Urinary bladder (tissue), 4 donors: ENCODE measurements at places on chromosomes 3 and 15.

DNA sequence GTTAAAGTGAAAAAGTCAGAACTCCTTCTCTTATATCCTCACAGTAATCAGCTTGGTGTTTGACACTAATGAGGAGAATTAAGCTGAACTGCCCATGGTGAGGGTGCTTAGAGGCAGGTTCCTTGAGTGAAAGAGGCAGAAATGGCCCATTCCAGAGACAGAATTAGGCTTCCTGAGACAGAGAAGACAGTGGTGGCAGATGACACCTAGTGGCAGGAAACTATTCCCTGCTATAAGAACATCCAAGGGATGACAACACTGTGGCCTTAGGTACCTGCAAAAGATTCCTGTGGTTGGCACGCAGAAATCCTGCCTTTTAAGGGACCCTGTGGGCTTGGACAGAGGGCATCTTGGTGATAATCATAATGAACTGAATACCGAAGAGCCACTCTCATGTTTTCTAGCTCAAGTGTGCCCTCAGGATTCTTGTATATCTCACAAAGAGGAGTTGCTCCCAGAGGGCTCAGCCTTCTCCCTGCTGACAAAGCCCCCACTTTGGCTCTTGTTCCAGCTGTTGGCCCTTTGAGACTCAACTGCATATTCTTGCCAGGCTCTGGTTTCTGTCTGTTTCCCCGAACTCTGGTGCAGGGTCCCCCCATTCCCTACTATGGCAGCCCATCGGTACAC lies 56.0 kb downstream of the KBTBD12 start:
- DNase-seq: no peak

GRCh38 chr15:41079717-41080116 lies 36.4 kb downstream of the INO80 start:
- no peak for DNase-seq

DNA sequence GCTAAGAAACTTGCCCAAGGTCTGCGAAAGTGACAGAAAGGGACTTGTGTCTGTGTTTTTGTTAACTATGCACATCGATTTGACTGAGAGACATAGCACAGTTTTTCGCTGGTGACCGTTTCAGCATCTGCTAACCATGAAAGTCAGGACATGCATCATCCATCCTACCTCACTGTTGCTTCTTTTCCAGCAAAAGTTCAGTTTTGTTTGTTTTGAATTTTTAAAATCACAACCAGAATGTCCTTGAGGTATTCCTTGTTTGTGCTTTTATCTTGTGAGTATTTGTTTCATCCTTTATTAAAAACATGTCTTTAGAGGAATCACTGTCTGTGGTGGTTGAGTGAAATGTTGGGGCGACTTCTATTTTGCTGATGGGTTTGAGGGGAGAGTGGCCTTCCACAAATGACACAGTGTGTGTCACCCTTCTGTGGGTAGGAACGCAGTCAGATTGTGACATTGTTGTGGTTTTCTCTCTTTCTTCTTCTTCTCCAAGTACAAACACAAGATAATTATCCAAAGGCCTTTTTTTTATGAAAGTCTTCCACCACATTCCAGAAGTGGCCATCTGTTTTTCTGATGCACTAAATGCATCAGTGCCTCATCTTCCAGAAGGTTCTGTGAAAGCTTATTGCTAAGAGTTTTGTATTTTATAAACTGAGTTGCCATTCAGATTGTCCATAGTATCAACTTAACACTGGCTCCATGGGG lies 214.4 kb upstream of the NR2E3 start:
- no peak for DNase-seq

GRCh38 chr15:73295630-73296286 lies 73.0 kb downstream of the HCN4 start:
- DNase-seq: no peak

- DNase-seq: no peak
Measured at GRCh38 chr3:31980530-31981205, 394 bp downstream of the OSBPL10 start.

- no peak for DNase-seq
Measured at GRCh38 chr3:15657016-15657415, 55.5 kb downstream of the BTD start.

DNA sequence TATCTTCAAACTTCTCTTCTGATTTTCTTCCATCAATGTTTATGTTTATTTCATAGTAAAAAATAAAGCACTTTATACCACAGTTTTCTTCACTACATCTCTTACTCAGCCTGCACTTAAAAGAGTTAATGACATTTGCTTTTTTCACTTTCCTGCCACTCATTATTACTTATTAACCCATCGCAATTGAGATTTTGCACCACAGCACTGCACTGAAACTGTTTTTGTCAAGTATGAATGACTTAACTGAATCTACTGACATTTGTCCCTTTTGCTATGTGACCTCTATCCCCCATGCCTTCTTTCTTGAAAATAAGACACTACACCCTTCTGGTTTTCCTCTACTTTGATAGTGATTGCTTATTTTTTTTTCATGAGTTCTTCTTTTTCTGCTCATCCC lies 739.7 kb upstream of the DPPA4 start:
- no peak for DNase-seq

GRCh38 chr15:48298914-48299313 lies 32.3 kb upstream of the DUT start:
- no peak for DNase-seq

DNA sequence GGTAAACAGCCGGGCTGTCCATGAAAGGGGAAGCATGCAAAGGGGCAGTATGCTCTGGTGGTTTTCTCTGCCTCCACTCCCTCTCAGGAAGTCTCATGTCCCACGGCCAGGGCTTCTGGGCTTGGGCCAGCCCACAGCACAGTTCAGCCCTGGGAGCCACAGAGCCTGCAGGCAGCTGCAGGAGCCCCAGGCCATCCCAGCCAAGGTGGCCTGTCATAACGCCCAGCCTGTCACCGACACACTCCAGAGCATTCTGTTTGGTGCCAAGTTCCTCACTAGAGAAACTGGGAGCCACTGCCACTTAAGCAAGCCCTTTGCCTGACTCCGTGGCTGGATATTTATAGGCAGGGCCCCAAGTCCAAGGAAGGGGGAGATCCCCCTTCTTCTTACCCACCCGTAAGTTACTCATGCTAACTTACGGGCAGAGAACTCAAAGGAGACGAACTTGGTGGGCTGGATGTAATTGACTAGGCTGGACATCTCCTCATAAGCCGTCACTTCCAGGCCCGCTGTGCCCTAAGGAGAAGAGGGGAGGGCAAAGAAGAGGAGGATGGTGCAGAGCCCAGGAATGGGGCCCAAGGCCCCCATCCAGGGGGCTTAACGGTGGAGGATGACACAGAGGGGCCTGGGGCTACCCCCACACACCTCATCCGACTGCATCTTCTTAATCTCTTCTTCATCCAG lies 11.7 kb downstream of the PLCB2 start:
- DNase-seq: no peak

- no peak for DNase-seq
Measured at GRCh38 chr15:39784638-39785037, 2.0 kb upstream of the FSIP1 start.

- DNase-seq: no peak
Measured at GRCh38 chr3:152785051-152785450, 49.9 kb upstream of the P2RY1 start.

DNA sequence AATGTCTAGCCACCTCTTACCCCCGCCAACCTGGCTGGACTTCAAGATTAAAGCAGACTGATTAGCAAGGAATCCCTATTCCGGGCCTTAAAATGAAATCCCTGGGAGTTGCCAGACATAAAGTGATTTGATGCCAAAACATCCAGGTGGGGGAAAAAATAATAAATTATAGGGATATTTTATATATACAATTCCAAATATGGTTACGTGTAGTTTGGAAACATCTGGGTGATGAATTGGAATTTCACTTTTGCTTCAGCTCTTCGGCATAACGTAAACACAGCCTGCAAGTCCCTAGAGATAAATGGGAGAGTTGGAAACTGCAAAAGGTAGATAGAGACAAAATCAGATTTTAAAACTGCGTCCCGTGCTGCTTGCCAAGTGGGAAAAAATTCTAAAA lies 545.5 kb upstream of the MDFIC2 start:
- no peak for DNase-seq

- DNase-seq: no peak
Measured at GRCh38 chr3:42891042-42891441, 14.9 kb upstream of the ZNF662 start.

DNA sequence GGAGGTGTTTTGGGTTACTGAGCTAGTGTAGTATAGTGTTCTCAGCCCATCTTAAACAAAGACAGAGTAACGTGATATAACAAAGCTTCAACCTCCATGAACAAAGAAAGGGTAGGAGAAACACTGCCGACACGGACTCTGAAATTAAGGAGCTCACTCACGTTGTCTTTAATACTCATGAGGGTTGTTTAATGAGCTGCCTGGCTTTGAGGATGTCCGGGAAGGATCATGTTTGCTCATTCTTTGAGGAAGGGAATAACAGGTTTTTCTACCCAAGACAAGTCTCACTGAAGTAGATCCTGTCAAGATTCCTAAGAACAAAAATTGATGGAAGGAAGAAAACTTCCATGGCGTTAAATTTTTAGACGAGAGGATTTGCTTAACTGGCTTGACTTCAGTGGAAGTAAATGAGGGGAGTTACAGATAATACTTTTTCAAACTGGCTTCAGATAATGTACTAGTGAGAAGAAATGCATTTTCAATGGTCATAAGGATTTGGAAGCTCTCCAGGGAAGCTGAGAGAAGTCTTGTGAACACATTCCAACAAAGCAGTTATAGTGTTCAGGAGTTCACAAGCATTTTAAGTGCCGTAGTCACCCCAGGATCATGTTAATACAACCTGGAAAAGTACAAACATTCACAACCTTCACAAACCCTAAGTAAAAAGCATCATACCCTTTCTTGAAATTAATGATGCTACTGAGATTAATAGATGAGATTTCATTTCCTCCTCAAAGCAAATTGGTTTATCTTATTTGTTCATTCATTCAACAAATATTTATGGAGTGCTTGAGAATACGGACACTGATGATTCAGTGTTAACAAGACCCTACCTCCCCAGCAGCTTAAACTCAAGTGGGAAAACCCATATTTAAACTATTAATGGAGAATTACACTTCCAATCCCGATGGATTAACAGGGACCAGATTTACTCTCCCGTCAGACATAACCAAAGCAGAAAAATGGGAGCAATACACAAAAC lies 101.5 kb downstream of the SHQ1 start:
- DNase-seq: no peak

DNA sequence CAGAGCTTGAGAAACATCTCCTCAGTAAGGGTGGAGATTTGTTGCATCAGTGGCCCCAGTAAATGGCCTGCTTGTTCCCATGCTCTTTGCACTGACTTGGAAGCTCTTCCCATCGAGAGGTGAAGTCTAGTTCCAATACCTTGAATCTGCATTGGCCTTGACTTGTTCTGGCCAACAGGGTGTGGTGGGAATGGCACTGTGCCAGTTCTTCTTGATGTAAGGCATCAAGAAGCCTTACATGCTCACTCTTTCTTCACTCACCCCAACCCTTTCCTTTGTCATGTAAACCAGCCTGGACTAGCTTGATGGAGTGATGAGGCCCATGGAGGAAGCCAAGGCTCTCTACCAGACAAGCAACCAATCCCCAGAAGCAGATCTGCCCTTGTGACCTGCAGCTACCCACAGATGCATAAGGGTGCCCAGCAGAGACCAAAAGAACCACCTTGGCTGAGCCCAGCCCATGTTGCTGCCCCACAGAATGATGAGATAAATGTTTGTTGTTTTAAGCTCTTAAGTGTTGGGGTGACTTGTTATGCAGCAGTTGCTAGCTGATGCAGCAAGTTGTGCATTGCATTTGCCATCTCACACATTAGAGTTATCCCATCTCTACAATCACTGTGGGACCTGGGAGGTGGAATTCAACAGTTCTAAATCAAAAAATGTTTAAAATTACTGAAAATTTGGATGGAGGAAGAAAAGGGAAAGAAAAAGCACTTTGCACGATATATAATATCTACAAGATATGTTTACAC lies 11.1 kb upstream of the MGLL start:
- no peak for DNase-seq

DNA sequence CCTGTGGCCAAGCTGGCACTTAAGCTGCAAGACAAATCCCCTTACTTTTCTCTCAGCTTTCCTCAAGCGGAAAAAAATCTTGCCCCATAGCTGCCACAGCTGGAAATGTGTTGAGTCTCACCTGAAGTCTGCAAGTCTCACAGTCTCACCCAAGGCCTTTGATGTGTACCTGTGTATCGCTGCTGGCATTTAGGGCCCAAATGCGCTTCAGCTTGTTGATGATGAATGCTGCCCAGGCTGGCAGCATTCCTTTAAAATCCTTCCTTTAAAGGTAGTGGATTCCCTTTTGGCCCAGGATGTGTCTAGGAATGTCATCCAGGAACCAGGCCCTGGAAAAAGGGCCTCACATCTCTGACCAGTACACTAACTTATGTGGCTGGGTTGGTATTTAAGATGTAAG lies 7.0 kb downstream of the OR5K4 start:
- no peak for DNase-seq

GRCh38 chr15:45185903-45186770 lies 1.6 kb downstream of the SHF start:
- DNase-seq: no peak
